ENCODE measurements at places on chromosomes 7 and 10.

GRCh38 chr7:100369105-100369504, 4.2 kb upstream of the PILRA start:
- no peak for DNase-seq

- DNase-seq, result no peak
Measured at GRCh38 chr7:138845711-138846110, 47.7 kb upstream of the ATP6V0A4 start.

DNA sequence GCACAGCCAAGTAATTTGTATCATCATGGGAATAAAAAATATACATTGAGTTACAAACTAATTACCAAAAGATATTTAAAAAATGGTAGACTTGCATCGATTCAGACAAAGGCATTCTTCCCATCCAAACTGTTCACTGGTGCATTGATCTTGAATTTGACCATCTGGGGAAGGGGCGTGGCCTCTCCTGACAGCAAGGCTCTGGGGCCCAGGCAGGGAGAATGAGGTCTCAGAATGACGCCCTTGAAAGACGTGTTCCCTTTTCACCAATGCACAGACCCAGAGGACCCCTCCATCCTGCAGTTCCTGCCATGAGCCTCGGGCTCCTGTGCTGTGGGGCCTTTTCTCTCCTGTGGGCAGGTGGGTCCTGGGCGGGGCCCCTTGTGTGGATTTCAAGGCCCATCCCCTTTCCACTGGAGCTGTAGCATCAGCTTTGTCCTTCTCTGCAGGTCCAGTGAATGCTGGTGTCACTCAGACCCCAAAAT, 91.1 kb upstream of the PRSS58 start:
- peak; percentile 89 for DNase-seq

DNA sequence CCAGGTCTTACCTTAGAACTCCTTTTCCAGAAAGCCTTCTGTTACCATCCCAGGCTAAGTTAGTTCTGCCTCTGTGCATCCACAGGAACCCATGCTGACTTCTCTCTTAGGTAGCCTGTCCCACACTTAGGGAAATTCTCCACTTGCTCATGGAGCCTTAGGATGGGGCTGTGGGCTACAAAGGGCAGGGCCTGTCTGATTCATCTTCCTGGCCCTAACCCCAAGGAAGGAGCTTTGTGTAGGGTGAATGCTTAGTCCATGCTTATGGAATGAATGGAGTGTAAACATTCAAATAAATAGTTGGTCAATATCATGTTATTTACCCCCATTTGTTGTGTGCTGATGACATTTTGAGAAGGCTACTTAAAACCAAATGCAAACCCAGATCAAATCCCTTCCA, 54.7 kb downstream of the EMX2 start:
- no peak for DNase-seq

- no peak for DNase-seq
Measured at GRCh38 chr7:11193131-11193867, 219.6 kb downstream of the PHF14 start.

DNA sequence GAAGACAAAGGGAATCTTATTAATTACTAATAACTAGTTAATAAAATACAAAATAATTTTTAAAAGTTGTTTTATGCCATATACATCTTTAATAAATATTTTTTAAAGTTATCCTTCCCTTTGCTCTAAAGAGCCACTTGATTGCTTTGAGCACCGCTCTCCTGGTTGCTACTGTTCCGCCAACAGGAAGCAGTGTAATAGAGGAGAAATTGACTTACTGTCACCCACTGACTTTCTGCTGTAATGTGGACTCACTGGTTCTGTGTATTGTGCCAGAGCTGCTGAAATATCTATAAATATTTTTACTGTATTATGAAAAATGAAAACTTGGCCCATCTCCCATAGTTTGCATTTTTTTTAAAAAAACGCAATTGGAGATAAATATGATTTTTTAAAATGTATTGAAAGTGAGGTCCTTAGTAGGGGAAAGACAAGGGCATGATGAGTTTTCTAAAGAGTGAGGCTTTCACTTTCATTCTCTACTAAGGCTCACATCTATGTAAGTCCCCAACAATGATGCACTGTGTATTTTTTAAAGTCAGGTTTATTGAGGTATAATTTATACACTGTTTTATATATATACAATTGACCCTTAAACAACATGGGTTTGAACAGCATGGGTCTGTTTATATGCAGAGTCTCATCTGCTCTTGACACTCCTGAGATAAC, 100.5 kb downstream of the NPY start:
- DNase-seq, result no peak

DNA sequence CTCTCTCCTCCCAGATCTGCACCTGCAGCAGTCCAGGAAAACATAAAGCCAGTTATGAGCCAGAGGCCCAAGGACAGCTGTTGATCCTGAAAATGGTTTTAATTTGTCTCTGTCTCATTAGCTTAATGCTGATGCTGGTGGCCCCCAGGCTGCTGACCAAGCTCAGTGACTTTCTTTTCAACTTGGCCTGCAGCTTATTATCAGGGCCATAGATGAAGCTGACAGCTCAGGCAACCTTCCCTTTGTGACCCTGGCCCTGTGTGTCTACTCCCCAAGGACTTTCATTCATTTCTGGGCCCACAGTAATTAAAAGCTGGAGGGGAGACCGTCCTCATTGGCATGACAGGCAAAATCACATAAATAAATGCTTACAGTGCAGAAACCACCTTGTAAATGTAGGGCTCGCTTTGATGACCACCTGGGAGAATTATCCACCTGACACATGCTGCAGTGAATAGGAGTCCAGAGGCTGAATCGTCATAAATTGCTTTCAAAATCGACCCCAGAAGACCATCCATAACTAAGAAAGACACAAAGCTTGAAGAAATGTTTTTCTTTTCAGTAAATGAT, 138.5 kb downstream of the NPY start:
- DNase-seq, result no peak

- no peak for DNase-seq
Measured at GRCh38 chr7:120164-120991, 72.0 kb upstream of the FAM20C start.

- no peak for DNase-seq
Measured at GRCh38 chr10:83301732-83302131, 837.6 kb upstream of the GHITM start.

DNA sequence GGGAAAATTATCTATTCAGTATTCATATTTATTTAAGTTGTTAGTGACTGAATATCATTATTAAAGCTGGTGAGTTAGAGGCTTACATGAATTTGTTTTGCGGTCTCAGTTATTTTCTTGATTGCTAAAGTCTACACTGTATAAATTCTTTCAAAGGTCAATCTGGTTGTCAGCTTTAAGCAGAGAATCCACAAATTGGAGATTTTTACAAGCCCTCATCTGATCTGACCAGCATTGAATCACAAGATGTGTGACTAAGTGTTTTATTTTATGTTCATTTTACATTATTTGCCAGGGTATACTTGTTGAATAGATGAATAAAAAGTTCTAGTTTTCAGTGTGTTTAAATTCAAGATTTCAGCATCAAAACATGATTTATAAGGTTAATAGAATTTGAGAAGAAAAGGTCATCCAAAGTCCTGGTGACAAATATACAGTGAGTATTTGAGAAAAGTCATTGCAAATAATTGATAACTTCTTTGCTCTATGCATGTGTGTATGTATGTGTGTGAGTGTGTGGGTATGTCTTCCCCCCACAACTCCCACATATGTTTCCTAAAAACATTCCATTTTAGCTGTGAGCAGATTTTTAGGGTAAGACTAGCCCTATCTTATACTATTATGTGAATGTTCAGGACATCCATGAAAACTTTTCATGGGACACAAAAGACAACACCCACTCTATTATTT, 4.4 kb downstream of the SEMA3A start:
- no peak for DNase-seq

GRCh38 chr7:75850235-75850634, 28.6 kb upstream of the RHBDD2 start:
- no peak for DNase-seq

DNA sequence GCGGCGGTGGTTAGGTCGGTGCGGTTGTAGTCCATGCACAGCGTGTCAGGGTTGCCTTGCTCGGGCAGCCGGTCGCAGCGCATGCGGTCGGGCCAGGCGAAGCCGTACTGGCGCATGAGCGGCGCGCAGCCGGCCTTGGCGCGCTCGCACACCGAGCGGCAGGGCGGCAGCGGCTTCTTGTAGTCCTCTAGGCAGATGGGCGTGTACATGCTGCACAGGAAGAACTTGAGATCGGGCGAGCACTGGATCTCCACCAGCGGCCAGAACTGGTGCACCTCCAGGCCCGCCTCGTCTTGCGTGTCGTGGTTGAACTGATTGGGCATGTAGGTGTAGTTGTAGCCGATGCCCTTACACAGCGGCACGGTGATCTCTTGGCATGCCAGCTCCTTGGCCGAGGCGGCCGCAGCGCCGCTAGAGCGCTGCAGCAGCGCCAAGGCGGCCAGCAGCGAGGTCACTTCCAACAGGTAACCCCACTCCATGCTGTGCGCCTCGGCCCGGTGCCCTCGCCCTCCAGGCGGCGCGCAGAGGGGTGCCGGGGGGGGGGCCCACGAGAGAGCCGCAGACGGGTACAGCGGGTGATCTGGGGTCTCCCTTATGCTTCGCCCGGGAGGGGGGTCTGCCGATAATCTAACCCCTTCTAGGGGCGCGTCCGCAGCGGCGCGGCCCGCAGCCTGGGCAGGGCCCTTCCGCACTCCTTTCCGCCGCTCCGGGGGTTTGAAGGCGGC, 983 bp downstream of the FZD8 start:
- no peak for DNase-seq

DNA sequence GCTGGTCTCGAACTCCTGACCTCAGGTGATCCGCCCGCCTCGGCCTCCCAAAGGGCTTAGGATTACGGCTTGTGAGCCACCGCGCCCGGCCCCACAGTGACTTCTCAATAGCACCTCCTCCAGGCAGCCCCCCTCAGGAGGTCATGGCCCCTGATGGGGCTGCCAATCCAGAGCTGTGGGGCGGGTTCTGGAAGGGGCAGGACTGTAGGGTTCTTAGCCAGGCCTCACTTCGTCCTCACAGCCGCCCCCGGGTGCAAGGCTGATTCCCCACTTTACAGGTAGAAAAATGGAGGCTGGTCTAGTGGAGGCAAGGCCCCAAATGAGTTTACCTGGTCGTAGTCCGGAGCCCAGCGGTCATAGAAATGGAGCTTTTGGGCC, 638 bp downstream of the METTL27 start:
- no peak for DNase-seq

- no peak for DNase-seq
Measured at GRCh38 chr7:140519007-140519399, 39.7 kb upstream of the MKRN1 start.

GRCh38 chr10:110916554-110917346, 2.2 kb downstream of the BBIP1 start:
- DNase-seq, result no peak

- no peak for DNase-seq
Measured at GRCh38 chr7:96316949-96317348, 4.9 kb downstream of the SLC25A13 start.

- no peak for DNase-seq
Measured at GRCh38 chr7:81484261-81484660, 285.6 kb downstream of the HGF start.

DNA sequence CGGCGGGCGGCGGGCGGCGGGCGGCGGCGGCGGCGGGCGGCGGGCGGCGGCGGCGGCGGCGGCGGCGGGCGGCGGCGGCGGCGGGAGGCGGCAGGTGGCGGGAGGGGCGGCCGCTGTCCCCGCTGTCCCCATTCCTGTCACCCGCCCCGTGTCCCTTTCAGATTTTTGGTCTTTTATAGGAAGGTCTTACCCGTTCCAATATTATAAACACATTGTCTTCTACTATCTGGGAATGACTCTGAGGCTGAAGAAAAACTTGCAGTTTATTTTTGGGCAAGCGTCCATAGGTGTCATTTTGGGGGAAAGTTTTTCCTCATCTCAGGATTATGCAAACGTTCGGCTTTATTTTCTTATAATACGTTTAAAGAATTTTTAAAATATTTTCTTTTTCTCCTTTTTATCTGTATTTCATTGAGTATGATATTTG, 578 bp downstream of the ZNF713 start:
- DNase-seq, result peak; percentile 20

DNA sequence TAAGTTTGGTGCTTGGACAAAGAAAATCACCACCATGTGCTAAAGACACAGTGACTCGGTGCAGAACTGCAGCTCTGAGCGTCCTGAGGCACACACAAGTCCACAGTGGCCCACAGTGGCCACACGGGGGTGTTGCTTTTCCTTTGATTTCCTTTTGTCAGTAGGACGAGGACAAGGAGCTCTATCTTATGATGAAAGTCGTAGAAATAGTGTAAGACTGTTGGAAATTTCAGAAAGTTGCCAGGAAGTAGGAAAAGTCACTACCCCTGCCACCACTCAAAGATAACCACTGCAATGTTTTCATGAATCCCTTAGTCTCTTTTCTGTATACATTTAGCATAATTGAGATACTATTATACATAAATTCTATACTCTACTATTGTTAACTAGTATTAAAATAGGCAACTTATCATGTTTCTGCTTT, 146.0 kb downstream of the TNS3 start:
- DNase-seq, result no peak

DNA sequence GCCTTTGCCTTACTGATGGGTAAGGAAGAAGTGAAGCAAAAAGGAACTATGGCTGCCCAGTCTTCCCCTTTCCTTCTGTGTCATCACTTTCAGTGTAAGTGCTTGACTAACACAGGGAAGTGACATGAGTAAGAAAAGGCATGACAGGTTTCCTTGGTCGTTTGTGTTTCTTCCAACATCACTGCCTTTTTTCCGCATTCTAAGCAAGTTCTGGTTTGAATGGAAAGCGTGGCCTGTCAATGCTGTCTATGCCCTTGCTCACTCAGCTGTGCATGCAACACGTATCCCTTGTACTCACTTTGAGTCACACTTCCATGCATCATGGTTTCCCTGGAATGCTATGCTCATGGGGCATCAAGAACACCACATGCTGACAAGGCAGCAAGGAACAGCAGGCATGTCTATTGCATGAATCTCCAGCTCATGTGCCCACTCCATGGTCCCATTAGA, 111.8 kb downstream of the OAT start:
- DNase-seq, result no peak

DNA sequence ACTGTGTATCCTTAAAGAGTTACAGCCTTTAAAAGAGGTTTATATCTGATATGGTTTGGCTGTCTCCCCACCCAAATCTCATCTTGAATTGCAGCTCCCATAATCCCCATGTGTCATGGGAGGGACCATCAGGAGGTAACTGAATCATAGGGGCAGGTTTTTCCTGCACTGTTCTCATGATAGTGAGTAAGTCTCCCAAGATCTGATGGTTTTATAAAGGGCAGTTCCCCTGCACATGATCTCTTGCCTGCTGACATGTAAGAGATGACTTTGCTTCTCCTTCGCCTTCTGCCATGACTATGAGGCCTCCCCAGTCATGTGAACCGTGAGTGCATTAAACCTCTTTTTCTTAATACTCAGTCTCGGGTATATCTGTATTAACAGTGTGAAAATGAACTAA, 9.7 kb downstream of the RTKN2 start:
- DNase-seq, result no peak

DNA sequence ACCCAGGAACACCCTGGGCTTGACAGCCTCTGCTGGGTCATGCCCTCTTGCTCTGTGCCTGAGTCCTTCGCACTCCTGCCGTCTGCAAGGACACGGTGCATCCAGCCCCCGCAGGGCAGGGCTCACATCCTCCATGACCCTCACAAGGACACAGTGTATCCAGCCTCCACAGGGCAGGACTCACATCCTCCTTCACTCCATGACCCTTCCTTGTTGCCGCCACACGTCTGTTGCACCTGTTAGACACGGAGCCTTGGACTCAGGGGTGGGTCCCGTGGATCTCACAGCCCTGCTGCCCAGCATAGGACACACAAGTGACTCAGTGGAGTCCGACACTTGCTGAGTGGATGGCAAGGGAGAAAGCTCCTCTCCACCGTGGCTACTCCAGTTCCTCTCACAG, 500.8 kb downstream of the DNAJB6 start:
- no peak for DNase-seq
